ENCODE measurements at places on chromosomes 5 and 9.

DNA sequence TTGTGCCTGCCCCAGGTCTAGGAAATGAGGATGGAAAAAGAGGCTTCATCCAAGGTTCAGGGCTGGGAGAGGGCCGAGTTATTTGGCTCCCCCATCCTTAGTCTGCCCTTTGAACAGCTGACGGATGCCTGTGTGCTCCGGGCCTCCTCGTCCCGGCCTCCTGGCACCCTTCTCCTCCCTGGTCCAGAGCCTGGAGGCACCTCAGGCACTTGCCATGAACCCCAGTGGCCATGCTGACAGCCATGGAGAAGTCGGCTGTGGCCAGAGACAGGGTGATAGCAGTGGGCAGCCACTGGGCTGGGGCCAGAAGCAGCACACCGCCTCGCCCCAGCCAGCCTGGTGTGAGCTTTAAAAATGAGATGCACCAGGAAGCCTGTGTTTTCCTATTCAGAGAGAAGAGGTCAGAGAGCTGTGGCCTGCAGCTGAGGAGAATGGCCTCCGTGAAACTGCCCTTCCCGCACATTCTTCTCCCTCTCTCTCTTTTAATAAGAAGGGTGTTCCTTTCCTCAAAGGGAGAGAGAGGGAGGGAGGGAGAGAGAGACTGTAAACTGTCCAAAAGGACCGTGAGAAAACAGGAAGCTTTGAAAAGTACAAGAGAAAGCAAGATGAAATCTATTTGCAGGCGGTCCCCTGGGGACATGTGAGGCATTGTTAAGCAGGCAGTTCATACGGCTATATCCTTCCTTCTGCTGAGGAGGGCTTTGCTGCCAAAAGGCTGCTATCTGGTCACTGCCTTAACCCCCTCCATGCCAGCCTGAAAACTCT is 55.3 kb downstream of the ZNF366 start:
- peak; percentile 99 for DNase-seq

DNA sequence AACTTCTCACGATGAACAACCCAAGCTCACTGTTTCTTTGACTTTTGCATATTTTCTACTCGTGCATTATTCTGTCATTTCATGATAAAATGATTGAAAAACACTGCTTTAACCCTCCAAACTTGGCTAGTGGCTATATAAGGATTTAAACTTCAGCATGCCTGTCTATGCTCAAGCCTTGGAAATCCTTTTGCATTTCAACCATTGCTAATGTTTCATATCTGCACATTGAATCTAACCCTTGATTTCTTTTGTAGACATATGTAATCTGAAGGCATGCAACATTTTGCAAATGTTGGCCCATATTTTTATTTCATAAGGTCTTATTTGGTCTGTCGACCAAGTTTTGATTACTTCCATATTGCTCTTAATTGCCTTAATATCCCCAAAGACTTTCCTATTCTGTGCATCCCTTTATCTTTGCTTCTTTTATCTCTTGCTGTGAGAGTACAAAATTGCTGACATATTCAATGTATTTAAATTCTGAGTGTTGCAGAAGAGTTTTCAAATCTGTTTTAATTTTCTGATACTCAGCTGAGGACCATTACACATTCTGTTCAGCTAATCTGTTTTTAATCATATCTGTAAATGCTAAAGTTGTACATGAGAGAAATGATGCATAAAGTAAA is 403.7 kb upstream of the ZNF608 start:
- no peak for DNase-seq

GRCh38 chr5:157051604-157052245 is 7.2 kb downstream of the HAVCR1 start:
- no peak for DNase-seq

DNA sequence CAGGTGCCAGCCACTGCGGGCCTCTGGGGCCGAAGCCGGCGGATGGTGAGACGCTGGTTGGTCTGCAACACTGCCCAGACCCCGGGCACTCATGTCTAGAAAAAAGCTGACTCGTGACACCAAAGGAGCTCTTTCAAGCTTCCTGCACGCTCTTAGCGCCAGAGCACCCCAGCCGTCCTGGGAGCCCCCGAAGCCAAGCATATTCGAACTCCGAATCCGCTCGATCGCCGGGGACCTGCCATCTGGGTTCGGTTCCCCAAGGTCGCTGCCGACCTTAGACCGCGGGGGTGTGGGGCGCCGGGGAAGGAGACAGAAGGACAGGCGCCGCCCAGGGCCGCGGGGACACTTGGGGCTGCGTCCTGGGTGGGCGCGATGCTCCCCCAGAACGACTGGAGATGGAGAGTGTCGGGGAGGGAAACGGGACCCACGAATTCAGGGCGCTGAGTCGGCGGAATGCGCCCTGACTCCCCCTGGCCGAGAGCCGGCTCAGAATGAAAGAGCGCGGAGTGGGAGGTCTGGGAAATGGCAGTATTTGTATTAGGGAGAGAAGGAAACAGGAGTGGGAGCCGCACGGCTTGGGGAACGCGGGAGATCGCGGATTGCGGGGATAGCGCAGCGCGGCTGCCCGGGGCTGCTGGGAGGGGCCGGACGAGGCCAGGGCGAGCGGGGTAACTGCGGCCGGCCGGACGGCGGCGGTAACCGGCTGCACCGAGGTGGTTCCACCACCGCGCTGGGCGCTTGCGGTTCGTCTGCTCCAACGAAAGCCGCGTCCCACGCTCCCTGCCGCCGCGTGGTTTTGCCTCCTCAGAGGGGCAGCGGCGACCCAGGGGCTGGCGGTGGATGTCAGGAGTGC is 20.1 kb upstream of the MARCHF6 start:
- no peak for DNase-seq

DNA sequence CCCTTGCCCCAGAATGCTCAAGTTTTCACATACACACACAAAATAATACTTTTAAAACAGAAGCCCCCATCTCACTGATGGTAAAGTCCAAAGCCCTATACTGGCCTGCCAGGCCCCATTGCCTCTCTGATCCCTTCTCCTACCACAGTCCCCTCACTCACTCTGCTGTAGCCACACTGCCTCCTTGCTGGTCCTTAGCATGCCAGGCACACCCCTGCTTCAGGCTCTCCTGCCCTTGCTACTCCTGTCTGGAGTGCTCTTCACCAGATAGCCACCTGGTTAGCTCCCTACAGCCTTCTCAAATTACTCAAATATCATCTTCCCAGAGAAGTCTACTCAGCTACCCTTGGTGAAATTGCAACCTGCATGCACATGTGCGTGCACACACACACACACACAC is 177.5 kb downstream of the C5orf15 start:
- DNase-seq, result no peak

- peak; percentile 54 for DNase-seq
Observed at GRCh38 chr9:77507212-77507961, 140.7 kb downstream of the GNA14 start.

GRCh38 chr9:71306134-71306533 is 184.7 kb upstream of the TRPM3 start:
- no peak for DNase-seq

DNA sequence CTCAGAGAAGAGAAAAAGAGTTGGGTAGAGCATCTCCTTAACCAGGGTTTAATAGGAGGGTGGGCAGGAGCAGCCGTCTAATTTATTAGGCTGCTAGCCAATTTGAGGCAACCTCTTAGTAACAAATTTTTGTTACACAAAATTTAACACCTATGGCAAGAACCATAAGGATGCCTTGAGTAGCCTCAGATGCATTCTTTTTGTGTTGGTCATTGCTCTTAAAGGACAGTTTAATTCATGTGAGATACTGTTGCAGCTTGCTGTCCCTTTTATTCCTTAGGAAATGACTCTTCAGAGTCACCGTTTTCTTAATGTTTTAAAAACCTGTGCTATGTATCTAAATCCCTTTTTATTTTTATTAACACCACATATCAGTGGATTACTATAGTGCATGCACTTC is 255.1 kb downstream of the MAST4 start:
- DNase-seq, result no peak

GRCh38 chr9:18906656-18907395 is 126.2 kb downstream of the SAXO1 start:
- DNase-seq, result no peak

DNA sequence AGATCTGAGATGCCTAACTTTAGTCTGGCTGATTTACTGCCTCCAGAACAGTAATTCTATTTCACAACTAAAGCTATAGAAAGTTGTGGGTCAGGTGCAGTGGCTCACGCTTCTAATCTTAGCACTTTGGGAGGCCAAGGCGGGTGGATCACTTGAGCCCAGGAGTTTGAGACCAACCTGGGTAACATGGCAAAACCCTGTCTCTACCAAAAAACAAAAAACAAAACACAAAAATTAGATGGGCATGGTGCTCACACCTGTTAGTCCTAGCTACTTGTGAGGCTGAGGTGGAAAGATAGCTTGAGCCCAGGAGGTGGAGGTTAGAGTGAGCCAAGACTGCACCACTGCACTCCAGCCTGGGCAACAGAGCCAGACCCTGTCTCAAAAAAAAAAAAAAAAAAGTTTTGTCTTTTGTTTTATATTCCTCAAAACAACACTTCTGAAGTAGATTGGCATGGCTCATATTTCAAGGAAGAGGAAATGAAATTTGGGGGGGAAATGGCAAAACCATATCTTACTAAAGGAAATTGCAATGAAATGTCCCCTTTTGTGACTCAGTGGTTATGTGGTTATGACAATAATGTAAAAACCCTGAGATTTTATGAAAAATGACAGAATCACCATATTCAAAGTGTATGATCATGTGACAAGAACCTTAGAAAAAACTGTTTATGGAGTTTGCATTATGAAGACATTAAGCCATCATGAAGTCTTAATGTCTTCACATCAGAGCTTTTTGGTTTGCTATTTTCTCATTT is 16.2 kb downstream of the FNBP1 start:
- DNase-seq, result no peak

- DNase-seq, result no peak
Observed at GRCh38 chr5:55363856-55364255, 56.1 kb downstream of the MTREX start.

GRCh38 chr5:92969781-92970237 is 611.2 kb downstream of the NR2F1-AS1 start:
- no peak for DNase-seq

- DNase-seq, result no peak
Observed at GRCh38 chr5:77925503-77925902, 149.4 kb upstream of the TBCA start.

DNA sequence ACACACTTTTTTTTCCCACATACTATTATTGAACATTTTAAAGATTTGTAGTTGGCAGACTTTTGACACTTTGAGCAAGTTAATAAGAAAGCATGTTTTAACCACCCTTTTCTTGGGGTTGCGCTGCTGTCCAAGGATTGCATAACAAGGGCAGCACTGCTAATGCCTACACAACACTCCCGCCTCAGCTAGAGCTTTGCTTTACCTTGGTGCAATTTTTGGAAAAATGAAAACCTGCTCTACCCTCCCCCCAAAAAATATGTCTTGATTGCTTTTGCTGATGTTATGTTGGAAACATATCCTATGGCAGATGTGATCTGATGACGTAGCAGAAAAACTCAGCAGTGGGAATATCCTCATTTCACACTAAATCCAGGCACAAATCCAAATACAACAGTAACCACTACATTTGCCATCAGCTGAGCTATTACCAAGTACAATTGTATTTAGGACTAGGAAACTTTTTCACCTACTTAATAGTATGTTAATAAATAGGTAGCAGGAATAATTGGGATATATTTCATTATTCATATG is 51.5 kb downstream of the UBE2R2 start:
- peak; percentile 40 for DNase-seq

DNA sequence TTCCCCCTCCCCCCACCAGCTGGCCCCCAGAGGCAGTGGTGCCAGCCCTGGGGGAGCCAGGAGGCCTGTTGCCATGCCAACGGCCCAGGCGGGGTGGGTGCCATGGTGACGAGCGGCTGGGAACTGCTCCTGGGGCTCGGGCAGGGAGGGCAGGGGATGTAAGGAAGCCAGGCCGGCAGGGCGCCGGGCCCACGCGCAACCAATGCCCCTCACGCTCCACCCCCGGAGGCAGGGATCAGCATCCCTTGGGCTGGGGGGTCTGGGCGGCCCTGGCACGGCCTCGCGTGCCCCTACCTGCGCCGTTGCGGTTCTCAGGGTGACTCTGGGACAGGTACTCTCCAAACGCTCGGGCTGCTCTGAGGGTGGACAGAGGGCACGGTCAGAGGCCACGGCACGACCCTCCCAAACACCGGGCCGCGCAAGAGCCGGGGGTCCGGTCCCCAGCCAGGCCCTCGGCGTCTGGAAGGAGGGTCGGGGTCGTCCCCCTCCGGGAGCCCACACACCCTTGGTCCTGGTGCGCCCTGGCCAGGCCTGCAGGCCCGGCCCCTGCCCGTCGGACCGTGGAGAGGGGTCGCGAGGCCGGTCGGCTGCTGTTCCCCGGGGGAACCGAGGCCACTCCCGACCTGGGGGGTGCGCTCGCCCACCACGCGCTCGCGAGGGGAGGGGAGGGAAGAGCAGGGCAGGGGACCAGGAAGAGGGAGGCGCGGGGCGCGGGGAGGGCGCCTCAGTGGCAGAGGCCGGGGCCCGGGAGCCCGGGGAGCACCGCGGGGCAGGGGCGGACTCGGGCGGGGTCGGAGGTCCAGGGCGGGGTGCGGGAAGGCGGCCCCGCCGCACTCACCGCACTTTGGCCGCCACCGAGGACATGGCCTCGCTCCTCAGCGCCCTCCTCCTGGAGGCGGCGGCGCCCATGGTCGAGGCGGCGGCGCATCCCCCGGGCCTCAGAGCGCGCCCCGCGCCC is 661 bp downstream of the NSMF start:
- no peak for DNase-seq

GRCh38 chr5:84274585-84275468 is 109.9 kb downstream of the EDIL3 start:
- no peak for DNase-seq
